ENCODE measurements at places on chromosomes 7 and 10.
A peak's percentile ranks its signal among the peaks of the same experiment; 100 is the strongest.

DNA sequence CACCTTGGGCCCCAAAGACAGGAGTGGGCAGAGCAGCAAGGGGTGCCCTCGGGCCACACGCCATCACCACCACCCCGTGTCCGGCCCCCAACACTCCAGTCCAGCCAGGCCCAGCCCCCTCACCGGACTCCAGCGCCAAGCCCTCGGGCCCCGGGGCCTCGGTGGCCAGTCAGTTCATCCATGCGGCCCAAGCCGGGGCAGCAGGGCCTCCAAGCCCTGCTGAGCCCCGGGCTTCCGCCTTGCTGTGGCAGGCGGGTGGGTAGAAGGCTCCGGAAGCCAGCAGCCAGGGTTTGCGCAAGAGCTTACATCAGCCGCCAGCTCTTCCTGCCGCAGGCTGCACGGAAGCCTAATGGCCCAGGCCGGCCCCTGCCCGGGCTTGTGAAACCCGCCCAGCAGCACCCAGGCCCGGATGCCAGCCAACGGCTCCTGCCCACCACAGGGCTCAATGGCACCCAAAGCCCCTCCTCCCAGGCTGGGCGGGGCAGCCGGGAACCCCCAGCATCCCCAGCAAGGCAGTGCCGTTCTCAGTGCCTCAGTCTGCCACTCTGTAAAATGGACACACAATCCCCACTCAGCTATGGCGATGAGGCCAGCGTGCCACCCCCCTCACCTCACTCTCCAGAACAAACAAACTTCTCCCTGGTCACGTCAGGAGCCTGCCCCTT lies 26.5 kb downstream of the TNRC18 start:
- DNase-seq: peak; percentile 92

DNA sequence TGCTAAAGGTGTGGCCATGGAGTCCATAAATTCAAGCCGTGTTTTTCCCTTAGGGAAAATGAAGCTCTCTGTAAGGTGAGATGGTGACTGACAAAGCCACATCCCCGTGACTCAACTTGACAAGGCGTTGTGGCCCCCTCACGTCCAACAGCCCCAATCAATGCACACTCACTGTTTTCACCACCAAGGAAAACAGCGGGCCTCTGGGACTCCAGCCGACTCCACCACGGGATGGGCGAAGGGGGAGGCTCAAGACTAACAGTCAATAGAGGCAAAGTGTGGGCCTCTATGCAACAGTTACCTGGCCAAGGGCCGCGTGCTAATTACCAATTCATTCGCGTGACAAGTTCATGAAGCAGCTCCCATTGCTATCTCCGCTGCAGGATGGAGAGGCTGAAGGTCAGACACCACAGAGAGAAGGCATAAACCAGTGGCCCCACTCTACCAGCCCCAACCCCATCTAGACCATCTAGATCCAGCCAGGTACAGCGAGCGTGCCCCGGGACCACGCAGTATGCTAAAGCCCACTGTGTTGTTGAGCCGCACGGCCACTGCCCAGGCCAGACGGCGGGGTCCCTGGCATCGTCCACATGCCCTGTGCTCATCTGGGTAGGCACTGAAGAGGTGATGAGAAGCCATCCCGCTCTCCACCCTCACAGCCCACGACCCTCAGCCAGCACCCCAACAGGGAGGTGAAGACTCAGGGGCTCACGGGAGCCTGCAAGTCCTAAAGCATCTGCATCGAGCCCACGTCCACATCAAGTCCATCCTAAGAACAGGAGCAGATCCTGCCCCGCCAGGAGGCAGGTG lies 76.1 kb downstream of the PROSER2 start:
- DNase-seq: no peak

- DNase-seq: no peak
These were observed 30.0 kb upstream of the PRKAR1B start for GRCh38 chr7:756928-757560.

DNA sequence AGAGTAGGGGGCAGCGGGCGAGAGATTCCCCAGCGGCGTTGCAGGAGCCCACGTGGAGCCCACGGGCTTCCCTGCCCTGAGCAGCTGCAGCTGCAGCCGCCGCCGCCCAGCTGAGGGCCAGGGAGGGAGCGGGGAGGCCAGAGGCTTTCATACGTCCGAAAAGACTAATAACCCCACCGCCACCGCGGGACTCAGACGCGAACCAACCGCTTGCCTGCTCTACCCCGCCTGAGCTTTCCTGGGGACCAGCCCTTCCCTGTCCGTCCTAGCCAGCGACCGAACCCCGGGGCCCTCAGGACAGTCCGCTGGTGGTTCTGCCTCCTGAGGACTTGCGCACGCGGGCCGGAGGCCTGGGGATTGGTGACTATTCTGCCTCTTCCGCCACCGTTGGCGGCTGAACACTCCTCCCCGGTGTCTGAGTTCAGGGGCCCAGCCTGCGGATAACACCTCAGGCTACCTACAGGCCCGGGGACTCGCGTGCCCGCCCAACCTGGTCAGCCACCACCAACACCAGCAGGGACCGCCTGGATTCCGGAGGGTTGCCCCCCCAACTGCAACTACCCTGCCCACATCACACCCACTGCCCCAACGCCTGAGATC lies 18.4 kb downstream of the IFT22 start:
- DNase-seq: no peak

- DNase-seq: no peak
These were observed 2.1 kb upstream of the FMC1 start for GRCh38 chr7:139339025-139339424.

- no peak for DNase-seq
These were observed 86.8 kb upstream of the CACNA2D1 start for GRCh38 chr7:82530361-82530760.

- DNase-seq: no peak
These were observed 189.1 kb upstream of the ZMIZ1 start for GRCh38 chr10:78879621-78880020.

GRCh38 chr10:92125144-92125543 lies 165.7 kb downstream of the CPEB3 start:
- DNase-seq: no peak

DNA sequence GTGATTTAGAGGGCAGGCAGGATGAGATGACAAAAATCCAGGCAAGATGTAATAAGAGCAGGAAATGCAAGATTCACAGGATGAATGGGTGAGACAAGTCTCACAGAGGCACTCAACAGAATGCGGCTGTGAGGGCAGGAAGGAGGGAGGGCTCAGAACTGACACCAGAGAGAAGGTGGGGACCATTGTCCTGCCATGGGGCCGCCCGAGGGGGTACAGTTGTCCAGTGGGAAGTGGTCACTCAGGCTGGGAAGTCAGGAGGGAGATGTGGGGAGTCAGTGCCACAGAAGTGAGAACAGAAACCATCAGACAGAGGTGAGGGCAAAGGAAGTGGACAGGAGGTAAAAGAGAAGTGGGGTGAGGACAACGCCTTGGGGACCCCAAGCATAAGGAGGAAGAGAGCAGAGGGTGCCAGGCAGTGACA lies 8.9 kb downstream of the HIP1 start:
- no peak for DNase-seq

GRCh38 chr10:12839941-12840611 lies 161.4 kb downstream of the CCDC3 start:
- DNase-seq: no peak

GRCh38 chr7:89312551-89312950 lies 517.0 kb upstream of the TEX47 start:
- DNase-seq: no peak

GRCh38 chr10:29471544-29471859 lies 163.3 kb downstream of the SVIL start:
- DNase-seq: no peak

GRCh38 chr7:71414490-71414889 lies 282.5 kb downstream of the GALNT17 start:
- no peak for DNase-seq

DNA sequence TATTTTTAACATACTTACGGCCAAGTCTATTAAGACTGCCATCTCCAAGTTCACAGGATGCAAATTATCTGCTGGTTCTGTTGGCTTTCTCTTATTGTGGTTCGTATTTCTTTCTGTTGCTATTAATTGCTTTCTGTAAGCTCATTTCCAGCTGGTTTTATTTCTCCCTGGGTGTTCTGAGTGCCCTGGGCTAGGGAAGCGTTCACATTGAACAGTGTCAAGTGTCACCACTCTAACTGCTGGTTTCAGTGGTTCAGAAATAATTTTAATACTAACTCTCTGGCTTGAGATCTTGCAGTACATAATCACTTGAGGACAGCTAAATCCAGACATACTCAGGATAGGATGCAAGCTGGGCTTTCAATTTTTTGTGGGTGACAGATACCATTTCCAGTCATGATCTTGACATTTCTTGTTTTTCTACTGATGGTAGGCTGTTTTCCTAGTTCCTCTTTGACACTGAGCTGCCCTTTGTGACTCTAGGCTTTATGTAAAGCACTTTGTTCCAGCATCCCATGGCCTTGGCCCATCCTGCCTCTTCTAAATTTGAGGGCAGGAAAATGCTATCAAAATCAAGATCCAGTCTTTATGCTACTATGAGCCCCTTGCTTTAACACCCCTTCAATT lies 117.6 kb downstream of the SNX13 start:
- no peak for DNase-seq

- DNase-seq: no peak
These were observed 23.8 kb upstream of the WDR11 start for GRCh38 chr10:120827251-120827875.

DNA sequence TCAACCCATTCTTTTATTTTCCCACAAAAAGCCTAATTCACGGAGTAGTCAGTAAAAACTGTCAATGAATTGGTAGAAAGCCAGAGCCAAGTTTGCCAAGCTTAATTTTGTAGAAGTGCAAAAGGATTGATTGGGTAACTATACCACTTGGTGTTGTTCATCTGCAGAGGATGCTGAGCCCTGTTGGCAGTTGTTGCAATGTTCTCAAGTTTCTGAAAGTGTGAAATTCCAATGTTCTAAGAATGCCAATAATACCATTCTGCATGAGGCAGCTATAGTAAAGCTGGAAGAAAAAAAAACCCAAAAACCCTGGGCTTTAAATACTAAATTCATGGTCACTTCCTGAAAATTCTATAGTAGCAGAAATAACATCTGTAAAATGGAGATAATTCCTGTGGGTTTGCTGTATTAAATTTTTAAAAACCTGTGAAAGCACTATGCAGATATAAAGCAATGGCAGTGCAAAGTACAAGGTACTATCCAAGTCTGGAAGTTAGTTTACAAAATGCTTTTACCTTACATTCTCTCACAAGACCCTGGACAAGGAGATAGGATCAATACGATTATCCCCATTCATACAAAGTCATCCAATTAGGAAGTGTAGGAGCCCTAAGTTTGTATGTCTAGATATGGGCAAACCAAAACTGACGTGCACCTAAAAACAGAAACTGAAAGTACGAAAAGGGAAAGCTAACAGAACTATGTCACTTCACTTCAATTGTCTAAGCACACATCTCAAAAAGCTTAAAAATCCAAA lies 6.0 kb upstream of the PON1 start:
- no peak for DNase-seq

GRCh38 chr10:29600821-29601220 lies 34.0 kb downstream of the SVIL start:
- DNase-seq: no peak

DNA sequence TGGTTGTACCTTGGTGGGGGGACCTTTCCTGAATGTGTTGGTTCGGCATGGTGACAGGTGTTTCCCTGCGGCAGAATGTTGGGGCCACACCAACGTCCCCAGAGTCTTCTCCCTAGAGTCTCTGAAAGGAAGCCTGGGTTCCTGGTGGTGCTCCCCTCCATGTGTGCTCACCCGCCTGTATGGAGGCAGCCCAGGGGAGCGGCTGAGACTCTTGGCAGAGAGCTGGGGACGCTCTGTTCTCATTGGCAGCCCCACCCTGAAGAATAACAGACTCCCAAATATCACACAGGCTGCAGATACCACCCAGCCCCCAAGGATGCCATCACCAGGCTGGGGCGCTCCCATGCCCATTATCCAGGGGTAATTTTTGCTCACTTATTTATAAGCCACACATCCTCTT lies 34.8 kb downstream of the CHST12 start:
- DNase-seq: no peak

Data from activated naive CD4-positive, alpha-beta T cell treated with Interleukin-2 at 50 U/mL for 16 hours (primary cell).